Fibroblast of the aortic adventitia (primary cell): ENCODE measurements at places on chromosomes 13 and 19. TPM values are rescaled to one million over a fixed set of nuclear protein-coding genes. Genes with fewer than 3 reads are reported as not detected.
A peak's percentile ranks its signal among the peaks of the same experiment; 100 is the strongest.

Gene GFY
- not detected in 2 replicates for total RNA-seq

Gene ACP5
- total RNA-seq: 0.09 and 1.4 TPM in 2 replicates

Gene KLK14
- total RNA-seq: not detected in 2 replicates

Gene GPR18
- not detected in 2 replicates for total RNA-seq

Gene CCDC97
- total RNA-seq: 7.9 and 11.4 TPM in 2 replicates

Gene ZNF230
- total RNA-seq: 5.2 and 6.1 TPM in 2 replicates

Gene CEBPA
- total RNA-seq: 0.18 TPM in 1 of 2 replicates, not detected in the other

Gene CHST8
- total RNA-seq: not detected in 2 replicates

Gene ZNF440
- 6.6 and 12.7 TPM in 2 replicates for total RNA-seq

- DNase-seq: no peak
These were observed 85.0 kb downstream of the TSHZ3 start for GRCh38 chr19:31264041-31264778.

DNA sequence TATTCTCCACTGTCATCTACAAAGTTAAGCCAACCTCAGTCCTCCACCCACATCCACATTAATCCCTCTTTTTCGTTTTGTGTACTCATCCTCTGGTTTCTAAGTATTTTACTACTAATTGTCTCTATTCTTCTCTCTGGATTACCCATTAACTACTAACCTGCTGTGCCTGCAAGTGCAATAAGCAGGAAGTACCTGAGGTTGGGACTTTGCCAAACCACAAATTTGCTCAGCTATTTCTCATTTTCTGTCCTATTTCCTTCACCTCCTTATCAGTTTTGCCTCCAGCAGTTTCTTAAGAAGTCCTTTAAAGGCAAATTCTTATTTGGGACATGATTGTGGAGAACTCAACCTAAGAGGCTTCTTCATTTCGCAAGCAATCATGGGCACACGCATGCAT is 1708.9 kb downstream of the SLITRK5 start:
- no peak for DNase-seq

DNA sequence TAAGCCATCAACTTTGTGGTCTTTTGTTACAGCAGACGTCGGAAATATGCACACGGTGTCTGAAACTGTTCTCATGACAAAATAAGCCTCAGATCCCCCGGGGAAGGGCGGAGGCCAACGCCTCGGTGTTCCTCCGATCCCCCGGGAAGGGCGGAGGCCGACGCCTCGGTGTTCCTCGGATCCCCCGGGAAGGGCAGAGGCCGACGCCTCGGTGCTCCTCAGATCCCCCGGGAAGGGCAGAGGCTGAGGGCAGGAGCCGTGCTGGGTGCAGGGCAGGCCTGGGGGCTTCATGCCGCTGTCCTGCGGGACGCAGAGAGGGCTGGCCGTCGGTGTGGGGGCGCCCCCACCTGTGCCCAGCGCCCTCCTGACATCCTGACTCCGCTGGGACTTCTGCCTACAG is 4.7 kb downstream of the FGF22 start:
- no peak for DNase-seq

- DNase-seq: peak; percentile 69
These were observed 11.3 kb upstream of the FFAR2 start for GRCh38 chr19:35436477-35437405.

- no peak for DNase-seq
These were observed 990 bp downstream of the MYO9B start for GRCh38 chr19:17076543-17076991.

DNA sequence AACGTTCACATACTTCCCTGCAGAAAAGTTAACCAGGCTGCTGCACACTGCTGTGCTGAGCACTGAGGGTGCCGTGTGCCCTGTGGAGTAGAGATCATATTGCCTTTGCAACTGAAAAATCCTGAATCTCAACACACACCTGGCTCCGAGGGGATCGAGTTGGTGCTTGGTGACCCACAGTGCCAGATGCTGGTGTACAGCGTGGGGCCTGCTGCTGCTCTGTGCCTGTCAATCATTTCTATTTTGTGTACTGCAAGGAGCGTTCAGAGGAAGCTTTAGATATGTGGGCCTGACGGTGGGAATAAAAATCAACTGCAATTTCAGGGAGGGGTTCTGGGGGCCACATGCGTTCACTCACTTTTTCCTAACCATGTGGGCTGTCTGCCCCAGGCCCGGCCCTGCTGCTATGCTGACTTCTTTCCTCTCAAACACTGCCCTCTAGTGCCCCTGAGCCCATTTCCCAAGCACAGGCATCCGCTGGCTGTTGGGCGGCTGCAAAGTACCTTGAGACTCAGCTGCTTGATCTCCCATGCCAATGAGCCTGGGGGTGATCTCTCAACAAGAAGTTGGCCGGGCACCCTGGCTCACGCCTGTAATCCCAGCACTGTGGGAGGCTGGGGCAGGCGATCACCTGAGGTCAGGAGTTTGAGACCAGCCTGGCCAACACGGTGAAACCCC is 9.7 kb upstream of the LENG8 start:
- DNase-seq: no peak

DNA sequence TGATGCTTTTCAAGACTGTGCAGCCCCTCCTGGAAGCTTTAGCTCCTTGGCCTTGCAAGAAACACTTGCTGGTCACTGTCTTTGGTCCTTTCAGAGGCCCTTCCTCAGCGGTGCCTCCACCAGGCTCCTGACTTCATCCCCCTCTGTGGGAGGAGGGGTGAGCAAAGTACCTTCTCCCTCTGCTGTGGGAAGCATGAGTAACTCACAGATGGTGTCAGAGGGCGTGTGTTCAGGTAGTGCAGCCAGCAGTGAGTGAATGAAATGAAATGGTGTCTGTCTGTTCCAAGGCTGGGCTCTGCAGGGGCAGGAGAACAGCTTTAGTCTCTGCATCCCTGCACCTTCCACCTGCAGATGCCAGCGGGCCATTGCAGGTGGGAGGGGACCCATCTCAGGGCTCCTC is 102.9 kb downstream of the SHISA2 start:
- no peak for DNase-seq

DNA sequence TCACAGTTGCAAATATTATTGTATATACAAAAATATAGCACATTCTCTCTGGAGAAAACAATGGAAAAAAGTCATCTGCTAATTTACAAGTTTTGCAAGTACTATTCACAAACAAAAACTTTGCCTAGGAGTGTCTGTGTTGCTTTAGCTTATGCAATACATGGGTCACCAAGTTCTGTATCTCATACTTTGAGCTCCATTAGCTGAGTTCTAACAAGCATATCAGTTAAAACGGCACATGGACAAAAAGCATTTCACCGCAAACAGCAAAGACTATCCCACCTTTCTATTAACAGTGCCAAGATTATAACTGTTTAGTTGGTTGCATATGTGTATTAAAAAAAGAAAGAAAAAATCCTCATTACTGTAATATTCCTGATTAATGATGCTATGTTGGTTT is 4.6 kb downstream of the SPRY2 start:
- DNase-seq: peak; percentile 74

GRCh38 chr13:34002141-34002540 is 184.2 kb downstream of the RFC3 start:
- DNase-seq: no peak

- DNase-seq: no peak
These were observed 137.2 kb upstream of the DACH1 start for GRCh38 chr13:72004246-72004645.

DNA sequence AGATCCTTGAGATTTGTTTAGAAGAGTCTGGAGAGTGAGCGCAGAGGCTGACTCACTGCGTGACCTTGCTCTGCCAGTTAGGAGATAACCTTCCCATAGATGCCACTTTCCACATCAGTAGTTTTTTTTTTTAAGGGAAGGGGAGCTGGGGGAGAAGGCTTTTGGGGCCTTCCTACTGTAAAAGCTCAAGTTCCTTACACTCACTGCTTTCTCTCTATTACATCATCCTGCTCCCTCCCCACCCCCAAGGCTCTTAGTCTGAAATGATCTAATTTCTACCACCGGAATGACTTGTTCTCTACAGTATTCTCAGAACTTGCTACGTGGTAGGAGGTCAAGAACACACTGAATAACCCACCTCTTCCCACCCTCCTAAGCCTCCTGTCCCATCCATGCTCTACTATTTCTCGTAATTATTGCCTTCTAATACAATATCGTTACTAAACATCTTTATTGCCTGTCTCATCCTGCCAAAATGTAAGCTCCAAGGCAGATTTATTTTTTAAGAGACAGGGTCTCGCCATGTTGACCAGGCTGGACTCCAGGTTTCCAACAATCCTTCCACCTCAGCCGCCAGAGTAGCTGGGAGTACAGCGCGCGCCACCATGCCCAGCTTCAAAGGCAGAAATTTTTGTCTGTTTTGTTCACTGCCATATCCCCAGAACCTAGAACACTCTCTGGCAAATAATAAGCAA is 1.2 kb downstream of the LONP1 start:
- peak; percentile 95 for DNase-seq

- DNase-seq: no peak
These were observed 17.8 kb downstream of the ZNF507 start for GRCh38 chr19:32363175-32363574.

DNA sequence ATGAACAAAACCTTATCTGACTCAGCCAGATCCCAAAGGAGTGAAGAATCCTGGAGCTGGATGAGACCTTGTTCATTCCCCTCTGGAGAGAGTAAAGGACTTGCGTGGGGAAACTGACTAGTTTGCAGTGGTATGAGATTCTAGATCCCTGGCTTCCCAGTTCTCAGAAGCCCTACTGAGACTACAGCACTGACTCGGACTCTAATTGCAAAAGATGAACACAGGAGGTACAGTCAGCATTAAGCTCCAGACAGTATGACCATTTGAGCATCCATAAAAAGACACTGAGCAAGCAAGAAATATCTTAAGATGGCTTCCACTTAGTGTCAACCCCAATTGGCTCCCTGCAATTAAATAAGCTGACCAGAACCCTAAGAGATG is 6.8 kb downstream of the ZC3H4 start:
- peak; percentile 79 for DNase-seq

DNA sequence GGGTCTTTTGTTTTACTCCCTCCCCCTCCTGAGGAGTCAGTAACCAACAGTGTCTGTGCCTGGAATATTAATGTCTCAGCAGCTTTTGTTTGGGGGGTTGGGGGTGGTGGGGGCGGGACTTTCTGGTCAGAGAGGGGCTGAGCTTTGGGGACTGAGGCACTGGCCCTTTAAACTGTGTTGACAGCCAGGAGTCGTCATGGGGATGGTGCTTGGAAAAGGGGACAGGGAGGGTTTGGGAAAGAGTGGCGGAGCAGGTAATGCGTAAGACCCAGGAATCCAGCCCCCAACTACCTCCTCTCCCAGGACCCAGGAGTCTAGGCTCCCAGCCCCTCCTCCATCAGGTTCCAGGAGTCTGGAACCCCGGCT is 5.2 kb downstream of the CADM4 start:
- DNase-seq: no peak

GRCh38 chr13:33578786-33579185 is 239.2 kb upstream of the RFC3 start:
- DNase-seq: peak; percentile 40

GRCh38 chr19:35247526-35248309 is 1.1 kb upstream of the LSR start:
- DNase-seq: no peak

DNA sequence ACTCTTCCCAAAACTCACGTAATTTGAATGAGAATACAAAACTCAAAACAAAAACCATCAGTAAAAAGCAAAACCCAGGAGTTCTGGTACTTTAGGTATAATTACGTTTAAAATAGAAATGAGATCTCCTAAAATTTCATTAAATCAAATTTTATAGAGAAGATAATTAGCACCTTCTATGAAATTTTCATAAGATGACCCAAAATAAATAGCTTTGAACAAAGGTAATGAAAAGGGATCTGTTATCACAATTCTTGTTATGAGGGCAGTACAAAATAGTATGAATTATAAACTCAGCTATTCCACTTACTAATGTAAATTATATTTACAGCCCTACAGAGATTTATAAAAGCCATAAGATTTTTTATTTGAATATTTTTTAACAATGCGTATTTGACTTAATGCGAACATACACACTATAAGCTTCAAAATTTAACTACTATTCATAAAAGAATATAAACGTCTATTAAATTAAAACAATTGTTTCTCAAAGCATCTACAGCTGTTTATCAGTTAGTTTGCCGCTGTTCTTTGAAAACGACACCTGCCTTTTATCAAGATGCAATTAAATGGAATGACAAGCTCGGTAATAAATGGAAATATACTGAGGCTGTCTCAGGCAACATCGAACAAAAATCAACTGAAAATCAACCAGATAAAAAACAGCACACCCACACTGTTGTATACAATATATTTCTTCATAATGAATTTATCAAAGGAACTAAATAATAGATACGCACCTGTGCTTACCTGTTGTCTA is 63.8 kb downstream of the KCNRG start:
- peak; percentile 43 for DNase-seq

GRCh38 chr19:2026770-2027169 is 11.3 kb upstream of the BTBD2 start:
- no peak for DNase-seq

GRCh38 chr13:45518525-45519245 is 53.9 kb downstream of the COG3 start:
- DNase-seq: peak; percentile 48
